Large intestine (tissue), 12 donors: ENCODE measurements at places on chromosomes 2 and 18. TPM values are rescaled to one million over a fixed set of nuclear protein-coding genes. Genes with fewer than 3 reads are reported as not detected.

The TRABD2A gene
- polyA plus RNA-seq = 18.0 TPM

The FOXD4L1 gene
- polyA plus RNA-seq = 0.07 TPM

The DGUOK gene
- 51.9 TPM for polyA plus RNA-seq

The CYP27C1 gene
- 2.0 TPM for polyA plus RNA-seq

The CRYGD gene
- polyA plus RNA-seq = 0.52 TPM

The CPSF3 gene
- polyA plus RNA-seq = 32.2 TPM
